ENCODE measurements at places on chromosomes 4 and X.
A peak's percentile ranks its signal among the peaks of the same experiment; 100 is the strongest.

DNA sequence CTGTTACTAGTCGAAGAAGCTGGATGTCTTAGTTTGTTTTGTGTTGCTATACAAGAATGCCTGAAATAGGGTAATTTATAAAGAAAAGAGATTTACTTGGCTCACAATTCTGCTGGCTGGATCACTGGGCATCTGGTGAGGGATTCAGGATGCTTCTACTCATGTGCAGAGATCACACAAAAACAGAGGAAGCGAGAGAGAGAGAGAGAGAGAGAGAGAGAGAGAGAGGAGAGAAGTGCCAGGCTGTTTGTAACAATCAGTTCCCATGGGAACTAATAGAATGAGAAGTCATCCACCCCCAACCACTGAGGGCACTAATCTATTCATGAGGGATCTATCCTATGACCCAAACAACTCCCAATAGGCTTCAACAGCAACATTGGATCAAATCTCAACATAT lies 66.2 kb upstream of the FAM9A start:
- no peak for DNase-seq

GRCh38 chrX:103063918-103064434 lies at the start of gene BEX1:
Gene BEX1 (minus strand): TSS chrX:103064171. CDS start chrX:103063274, 897 bp downstream.
- DNase-seq = peak; percentile 21

- DNase-seq = no peak
These were observed 916.7 kb downstream of the TECRL start for GRCh38 chr4:63492515-63492914.

DNA sequence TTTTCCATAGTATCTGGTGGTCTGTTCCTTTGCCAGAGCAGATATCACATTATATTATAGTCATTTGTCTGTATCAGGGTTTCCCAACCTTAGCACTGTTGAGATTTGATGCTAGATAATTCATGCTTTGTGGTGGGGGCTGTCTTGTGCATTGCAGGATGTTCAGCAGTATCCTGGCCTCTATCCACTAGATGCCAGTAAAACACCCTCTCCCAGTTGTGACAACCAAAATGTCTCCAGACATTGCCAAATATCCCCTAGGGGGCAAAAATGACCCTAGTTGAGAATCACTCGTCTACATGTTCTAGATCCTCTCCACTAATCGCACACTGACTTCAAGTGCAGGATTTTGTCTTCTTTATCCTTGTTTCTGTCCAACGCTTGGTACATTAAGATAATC lies 160.8 kb downstream of the FANCB start:
- DNase-seq = no peak

- DNase-seq = no peak
These were observed 152.8 kb upstream of the CXorf51A start for GRCh38 chrX:146967306-146967705.

DNA sequence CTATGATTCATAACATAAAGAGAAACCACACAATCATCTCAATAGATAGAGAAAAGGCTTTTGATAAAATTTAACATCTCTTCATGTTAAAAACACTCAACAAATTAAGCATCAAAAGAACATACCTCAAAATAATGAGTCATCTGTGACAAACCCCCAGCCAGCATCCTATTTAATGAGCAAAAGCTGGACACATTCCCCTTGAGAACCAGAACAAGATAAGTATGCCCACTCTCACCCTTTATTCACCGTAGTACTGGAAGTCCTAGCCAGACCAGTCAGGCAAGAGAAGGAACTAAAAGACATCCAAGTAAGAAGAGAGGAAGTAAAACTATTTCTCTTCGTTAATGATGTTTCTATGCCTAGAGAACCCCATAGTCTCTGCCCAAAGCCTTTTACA lies 507.2 kb downstream of the PABPC4L start:
- DNase-seq = no peak

DNA sequence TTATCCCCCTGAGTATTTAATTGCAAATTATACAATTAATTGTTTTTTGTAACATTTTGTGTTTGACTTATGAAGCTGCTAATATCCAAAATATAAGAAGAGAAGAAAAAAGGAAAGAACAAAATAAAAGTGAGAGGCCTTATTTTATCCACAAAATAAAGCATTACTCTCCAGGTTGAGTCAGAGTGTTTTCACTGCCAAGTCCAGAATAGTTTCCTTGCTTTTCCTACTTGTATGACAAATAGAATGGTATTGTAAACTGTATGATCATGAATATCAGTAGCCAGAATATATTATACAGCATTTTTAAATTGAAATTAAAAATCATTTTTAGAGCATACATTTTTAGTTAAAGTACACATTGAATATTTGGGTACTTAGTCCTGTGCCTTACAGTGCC lies 237.8 kb downstream of the NDST4 start:
- no peak for DNase-seq

DNA sequence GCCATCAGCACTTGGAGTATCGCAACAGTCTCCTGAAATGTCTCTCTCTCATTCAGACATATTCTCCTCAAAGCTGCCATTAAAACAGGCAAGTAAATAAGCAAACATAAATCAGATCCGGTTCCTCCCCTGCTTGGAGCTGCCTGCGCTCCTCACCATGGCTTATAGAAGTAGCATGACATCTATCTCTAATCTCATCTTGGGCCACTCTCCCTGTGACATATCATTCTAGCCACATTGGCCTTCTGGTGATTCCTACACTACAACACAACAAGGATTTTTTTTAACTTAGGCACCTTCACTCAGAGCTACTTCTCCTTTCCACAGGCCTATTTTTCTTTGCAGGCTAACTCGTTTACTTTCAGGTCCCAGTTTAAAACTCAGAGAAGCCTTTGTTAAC lies 387.9 kb downstream of the ARHGAP24 start:
- DNase-seq = no peak

DNA sequence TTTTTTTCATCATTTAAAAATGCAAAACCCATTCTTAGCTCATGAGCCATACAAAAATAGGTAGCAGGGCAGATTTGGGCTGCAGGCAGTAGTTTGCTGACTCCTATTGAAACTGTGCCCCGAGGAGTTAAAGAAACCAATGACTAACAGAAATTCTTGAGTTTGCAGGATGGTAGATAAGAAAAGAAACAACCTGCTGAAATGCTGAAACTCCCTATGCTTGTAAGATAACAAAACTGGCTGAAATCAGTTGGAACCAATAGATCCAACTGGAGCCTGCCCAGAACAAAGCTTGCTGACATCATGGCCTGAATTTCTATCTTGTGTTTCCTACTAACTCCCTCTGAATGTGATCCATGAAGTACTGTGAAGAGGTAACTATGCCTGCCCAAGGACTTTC lies 68.6 kb downstream of the ANOS1 start:
- no peak for DNase-seq

DNA sequence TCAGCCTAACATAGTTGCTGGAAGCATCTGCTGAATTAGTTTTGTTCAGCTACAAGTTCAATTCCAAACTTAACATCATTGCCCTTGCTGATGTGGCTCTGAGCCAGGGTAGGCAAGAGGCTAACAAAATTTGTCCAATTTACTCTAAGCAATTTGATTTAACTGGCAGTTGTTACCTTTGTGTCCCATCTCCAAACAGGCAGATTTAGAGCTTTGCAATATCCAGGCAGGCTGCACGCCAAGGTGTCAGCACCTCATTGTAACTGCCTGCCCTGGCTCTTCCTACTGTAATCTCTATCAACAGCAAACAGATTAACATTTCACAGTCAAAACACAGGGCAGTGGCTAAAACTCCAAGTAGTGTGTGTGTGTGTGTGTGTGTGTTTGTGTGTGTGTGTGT lies 2070.6 kb downstream of the PCDH7 start:
- no peak for DNase-seq

DNA sequence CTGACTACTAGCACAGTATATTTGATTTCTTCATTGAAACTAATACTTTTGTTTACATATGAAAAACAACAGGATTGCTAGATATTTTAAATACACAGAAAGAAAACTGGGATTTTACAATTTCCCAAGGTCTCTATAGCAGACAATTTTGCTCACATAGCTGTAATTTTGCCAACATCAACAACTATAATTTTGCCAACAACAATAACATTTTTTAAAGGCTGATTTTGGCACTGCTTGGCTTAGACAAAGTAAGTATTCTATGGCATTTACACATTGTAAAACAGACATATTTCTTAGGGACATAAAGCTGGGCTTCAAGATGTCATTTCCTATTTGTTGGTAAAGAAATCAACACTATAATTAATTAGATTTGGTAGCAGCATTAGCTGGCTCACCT lies 922.1 kb downstream of the RAB28 start:
- no peak for DNase-seq

DNA sequence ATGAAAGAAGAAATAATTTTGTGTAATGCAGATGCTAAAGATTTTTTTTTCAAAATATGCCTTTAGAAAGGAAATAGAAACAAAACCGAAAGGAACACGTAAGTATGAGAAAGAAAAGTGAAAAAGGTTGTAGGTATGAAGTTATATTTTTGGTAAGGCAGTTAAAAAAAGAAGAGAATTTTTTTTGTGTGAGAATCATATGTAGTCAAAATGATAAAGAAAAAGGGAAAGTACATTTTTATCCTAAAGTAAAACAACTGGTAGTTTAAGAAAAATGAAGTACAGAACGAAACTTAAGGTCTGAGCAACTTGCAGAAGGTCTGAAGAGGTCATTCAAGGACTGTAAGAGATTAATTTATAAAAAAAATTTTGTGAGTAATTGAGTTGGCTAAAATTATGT lies 164.0 kb upstream of the TRAM1L1 start:
- no peak for DNase-seq

GRCh38 chrX:124736553-124737270 lies 390.3 kb downstream of the SH2D1A start:
- no peak for DNase-seq

DNA sequence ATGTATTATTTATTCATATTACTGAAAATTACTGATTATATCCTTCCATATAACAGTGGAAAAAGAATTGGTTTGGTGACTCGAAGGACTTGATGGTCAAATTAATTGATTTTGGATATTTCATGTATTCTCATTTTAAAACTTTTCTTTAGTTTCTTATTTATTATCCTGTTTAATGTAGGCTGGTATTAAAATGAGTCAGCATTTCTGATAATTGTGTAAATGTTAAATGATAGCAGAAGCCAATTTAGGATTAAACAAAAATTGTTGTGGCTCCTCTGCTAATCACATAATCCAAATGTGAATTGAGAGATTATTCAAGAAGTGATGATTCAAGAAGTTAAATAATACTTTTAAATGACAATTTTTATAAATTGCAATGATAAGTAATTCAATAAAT lies 38.7 kb downstream of the PDLIM5 start:
- DNase-seq = no peak

DNA sequence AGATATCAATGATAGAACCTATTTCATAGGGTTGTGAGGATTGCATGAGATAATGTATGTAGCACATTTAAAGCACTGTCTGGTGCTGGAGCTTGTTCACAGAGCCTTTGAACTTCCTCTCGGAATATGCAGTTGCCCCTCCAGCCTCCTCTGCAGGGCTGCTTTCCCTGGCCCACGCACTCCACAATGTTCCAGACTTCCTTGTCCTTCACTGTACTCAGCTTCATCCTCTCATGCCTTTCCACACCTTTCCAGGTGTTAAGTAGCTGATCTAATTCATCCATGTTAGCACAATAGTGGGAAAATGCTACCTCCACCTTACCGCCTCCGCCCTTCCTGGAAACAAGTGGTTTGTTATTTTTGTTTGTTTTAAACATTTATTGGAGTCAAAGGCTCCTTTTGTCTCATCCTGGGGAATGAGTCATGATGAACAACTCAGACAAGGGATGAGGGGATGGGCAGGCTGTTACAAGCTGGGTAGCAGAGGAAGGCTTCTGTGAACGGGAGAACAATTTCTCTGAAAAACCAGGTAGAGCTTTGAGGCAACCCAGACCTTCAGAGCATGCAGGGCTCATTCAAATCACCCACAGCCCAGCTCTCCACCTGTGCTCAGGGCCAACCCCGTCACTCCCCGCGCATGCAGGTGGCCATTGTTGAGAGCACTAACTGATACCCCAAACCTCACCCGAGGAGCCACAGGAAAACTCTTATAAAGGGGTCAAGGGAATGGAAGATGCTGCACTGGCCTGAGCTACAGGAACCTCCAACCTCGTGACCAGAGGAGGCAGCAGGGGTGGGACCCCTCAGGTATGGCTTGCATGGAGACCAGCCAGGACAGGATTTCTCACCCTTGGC lies 84.9 kb upstream of the TBL1X start:
- DNase-seq = peak; percentile 60

DNA sequence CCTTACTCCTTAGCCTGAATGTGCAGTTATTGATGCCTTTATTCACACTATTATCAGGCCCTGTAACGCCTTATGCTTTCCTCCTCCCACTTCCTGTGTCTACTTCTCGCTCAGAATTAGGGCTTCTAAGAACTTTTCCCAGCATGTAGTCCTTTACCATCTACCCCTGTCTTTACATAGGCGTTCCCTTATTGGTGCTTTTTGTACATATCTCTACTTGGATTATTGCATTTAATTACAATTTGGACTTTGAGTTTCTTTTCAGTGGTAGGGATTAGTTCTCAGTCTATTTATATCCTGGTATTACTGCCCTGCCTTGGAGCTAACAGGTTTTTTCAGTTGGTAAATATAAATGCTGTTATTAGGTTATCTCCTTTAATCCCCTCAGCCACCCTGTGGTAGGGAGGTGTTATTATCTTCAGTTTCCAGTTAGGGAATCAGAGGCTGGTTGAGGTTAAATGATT lies 84.0 kb downstream of the RBPJ start:
- DNase-seq = no peak

- no peak for DNase-seq
These were observed 360.7 kb downstream of the BMPR1B start for GRCh38 chr4:95118497-95118896.

DNA sequence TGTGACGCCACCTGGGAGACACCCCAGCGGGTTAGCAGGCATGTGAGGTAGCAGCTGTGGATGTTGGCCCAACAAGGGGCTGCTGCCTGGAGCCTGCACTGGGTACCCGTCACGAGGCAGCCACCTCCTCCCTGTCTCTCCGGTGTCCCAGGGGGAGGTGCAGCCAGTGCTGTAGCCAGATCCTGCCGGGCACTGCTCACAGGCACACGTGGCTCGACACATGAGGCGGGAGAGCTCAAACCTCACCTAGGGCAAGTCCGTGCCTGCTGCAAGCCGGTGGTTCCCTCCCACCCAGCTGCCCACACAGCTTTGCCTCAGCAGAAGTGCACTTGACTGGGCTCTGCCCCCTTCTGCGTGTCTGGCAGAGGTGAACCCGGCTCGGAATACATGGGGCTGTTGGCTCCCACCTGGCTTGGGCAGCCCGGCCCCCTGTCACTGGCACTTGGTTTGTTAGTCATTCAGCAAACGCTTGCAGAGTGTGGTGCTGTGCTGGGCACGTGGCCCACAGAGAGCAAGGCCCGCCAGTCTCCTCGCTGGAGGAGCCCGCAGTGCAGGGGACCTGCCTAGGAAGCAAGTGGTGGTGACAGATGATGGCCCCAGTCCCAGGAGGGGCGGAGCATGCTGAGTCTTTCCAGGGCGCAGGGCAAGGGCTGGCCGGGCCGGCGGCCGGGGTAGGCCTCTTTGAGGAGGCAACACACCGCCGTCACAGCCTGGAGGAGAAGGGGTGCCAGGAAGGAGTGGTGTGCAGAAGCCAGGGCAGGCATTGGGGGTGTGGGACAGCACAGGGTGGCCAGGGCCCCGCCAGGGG lies 10.1 kb upstream of the SH3TC1 start:
- DNase-seq = peak; percentile 49
